H54 (cell line): ENCODE measurements at places on chromosomes 16 and 17.
A peak's percentile ranks its signal among the peaks of the same experiment; 100 is the strongest.

- DNase-seq = no peak
These were observed 4.7 kb downstream of the MLX start for GRCh38 chr17:42571435-42572225.

DNA sequence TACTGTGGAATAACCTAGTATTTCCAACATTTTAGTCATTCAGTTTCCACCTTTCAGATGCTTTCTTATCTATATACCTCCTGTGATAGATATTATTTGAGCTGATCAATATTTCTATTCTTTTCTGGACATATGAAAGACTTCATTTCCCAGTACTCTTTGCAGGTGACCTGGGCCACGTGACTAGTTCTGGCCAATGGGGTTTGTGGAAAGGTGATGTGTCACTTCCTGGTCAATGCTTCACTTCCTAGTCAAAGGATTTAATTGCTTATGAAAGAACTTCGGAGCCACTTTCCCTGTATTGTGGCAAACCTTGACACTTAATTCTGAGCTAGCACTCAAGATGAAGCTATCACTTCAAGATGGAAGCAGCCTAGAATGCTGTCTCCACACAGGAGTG is 248.9 kb upstream of the FOXF1 start:
- peak; percentile 22 for DNase-seq

- DNase-seq = peak; percentile 93
These were observed at the start of gene METRN for GRCh38 chr16:714558-715476. METRN (plus strand) TSS chr16:715118; CDS start chr16:715290, 172 bp downstream.

DNA sequence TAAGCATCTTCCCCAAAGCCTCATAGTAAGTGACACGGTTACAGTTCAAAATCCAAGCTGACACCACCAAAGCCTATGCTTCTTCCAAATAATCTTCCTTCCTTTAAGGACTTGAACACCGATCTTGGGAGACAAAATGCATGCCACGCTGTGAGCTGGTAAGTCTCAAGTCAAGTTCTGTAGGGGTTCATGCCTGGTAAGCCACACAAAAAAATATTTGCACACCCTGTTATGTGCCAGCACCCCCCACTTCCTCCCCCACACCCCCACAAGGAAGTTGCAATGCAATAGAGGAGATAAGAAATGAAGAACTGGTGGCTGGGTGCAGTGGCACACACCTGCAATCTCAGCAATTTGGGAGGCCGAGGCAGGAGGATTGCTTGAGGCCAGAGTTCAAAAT is 5.6 kb downstream of the NOG start:
- DNase-seq = no peak

DNA sequence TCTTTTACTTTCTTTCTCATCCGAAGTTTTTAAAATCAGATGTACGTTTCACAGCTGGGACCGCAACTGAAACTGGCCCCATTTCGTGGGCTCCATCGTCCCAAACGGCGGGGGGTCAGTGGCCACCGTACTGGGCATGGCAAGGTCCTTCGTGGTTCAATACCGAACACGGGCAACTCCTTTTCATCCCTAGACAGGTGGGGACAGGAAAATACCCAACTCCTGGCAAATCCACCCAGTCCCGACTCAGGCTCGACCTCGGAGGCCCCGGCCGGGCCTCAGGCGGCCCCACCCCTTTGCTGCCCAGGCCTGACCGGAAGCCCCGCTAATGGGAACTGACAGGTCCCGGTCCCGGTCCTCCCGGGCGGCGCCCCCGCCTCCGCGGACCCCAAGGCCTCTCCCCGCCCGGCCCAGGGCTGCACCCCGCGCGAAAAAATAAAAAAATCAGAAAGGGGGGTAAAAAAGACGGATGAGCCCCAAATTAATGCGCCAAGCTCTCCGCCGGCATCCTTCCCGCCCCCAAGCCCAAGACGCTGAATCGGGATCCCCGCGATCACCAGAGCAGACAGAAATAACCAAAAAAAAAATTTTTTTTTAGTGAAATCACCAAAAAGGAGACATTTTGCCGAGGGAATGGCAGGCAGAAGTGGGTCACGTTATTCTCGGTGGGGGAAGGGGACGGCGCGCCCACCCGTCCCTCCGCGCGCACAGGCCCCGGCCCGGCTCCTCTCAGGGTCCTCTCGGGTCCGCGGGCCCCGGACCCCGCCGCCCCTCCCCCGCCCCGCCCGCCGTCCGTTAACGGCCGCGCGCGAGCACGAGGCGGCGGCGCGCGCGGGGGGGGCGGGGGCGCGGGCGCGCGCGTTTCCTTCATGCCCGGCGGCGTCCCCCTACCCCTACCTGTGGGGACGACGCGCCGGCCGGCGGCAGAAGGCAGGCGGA is 562 bp downstream of the ZC3H7A start:
- peak; percentile 54 for DNase-seq

- DNase-seq = peak; percentile 80
These were observed 574 bp downstream of the MPP3 start for GRCh38 chr17:43832168-43832975.

DNA sequence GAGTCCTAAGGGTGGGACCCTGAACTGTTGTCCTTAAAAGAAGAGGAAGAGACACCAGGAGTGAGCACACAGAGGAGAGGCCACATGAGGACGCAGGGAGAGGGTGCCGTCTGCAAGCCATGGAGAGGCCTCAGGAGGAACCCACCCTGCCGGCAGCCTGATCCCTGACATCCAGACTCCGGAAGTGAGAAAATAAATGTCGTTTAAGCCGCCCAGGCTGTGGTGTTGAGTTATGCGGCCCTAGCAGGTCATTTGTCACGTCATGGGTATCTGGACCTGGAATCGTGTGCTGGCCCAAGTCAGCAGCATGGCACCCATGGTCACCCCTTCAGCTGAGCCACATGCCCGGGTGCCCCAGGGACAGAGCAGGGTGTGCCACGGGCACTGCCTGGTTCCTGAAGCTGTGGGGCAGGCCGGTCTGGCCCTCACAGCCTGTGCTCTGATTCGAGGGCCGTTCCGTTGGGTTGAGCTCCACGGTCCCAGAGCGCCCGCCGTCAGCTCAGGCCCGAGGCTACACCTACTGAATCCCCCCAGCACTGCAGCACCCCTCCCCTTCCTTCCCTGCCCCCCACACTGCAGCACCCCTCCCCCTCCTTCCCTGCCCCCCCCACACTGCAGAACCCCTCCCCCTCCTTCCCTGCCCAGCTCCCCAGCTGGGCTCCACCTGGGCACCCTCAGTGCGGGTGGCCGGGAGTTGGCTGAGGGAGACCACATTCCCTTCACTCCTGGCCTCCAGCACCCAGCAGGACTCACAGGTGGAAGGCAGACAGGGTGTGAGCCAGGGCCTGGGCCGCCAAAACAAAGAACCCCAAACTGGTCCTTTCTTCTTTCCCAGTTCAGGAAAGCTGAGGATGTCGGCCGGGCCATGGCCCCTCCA is 2.7 kb upstream of the CCDC57 start:
- no peak for DNase-seq

DNA sequence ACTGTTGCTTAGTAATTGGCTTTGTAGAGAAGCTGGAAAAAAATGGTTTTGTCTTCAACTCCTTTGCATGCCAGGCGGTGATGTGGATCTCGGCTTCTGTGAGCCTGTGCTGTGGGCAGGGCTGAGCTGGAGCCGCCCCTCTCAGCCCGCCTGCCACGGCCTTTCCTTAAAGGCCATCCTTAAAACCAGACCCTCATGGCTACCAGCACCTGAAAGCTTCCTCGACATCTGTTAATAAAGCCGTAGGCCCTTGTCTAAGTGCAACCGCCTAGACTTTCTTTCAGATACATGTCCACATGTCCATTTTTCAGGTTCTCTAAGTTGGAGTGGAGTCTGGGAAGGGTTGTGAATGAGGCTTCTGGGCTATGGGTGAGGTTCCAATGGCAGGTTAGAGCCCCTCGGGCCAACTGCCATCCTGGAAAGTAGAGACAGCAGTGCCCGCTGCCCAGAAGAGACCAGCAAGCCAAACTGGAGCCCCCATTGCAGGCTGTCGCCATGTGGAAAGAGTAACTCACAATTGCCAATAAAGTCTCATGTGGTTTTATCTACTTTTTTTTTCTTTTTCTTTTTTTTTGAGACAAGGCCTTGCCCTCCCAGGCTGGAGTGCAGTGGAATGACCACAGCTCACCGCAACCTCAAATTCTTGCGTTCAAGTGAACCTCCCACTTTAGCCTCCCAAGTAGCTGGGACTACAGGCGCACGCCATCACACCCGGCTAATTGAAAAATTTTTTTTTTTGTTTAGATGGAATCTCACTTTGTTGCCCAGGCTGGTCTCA is 6.2 kb upstream of the TMEM235 start:
- no peak for DNase-seq

- no peak for DNase-seq
These were observed 43.4 kb downstream of the BMERB1 start for GRCh38 chr16:15477802-15478201.

DNA sequence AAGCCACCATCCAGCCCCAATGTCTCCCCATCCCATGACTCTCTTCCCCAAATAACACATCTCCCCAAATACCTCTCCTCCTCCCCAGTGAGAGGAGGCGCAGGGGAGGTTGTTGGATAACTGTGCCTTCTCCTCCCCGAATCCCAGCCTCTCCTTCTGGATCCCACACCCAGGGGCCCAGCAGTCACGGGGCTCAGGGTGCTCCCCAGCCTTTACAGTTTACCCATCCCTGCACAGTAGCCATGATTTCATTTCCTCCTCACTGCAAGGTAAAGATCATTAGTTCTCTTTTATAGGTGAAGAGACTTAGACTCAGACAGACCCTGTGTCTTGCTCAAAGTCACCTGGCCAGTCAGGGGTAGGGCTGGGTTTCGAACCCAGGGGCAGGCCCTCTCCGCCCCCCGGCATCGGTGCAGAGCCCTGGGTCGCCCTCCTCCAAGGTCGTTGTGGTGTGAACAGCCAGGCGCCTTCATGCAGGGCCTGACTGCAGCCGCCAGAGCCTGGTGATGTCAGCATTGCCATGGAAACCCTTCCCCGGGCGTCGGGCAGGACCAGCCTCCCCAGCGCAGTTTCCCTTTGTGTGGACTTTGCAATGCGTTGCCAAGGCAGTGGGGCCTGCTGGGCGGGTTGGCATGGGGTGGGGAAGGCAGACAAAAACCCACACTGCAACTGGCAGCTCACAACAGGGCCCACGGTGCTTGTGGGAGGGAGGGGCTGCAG is 53.3 kb upstream of the TOB1 start:
- peak; percentile 99 for DNase-seq

DNA sequence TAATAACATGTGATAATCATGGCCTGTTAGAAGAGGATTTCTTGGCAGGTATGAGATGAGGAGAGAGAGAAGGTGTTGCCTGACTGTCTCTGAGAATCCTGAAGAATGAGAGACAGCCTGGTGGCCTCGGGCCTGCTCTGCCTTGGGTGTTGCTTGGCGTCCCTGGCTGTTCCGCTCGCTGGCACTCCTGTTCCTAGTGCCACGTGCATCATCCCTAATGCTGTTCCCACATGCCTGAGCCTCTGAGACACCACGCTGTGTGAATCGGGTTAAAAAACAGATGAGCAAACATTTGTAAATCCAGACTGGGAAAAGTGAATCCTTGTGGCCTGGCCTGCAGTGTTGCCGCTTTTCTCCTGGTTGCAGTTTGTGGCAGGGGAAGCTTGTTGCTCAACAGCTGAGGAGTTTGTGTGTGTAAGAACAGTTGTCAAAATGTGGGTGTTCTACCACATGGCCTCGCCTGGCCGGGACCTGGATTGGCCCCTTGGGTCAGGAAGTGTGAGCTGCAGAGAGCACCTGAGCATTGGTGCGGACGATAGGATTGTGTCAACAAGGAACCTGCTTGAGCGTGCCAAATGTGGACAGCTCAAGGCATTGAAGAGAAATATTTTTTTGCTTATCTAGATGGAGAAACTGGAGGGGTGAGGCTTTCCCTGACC is 22.0 kb downstream of the UBN1 start:
- no peak for DNase-seq

DNA sequence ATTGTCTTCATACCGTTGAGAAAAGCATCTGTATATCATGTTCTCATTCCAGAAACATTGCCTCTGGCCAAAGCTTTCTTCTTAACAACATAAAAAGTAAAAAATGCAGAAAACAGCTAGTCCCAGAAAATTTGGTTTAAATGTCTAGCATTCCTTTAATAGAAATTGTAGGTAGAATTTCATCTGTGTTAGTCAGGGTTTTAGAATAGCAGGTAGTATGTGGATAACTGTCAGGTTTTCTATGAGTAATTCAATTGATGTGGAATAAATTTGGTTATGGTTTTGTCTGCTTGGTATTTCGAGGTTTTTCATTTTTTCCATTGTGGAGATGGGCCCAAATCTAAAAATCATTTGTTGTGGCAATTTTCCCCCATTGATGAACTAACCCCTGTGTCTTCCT is 616.7 kb downstream of the KCNJ2 start:
- no peak for DNase-seq

GRCh38 chr17:71872843-71873485 is 247.9 kb upstream of the SOX9 start:
- DNase-seq = no peak

DNA sequence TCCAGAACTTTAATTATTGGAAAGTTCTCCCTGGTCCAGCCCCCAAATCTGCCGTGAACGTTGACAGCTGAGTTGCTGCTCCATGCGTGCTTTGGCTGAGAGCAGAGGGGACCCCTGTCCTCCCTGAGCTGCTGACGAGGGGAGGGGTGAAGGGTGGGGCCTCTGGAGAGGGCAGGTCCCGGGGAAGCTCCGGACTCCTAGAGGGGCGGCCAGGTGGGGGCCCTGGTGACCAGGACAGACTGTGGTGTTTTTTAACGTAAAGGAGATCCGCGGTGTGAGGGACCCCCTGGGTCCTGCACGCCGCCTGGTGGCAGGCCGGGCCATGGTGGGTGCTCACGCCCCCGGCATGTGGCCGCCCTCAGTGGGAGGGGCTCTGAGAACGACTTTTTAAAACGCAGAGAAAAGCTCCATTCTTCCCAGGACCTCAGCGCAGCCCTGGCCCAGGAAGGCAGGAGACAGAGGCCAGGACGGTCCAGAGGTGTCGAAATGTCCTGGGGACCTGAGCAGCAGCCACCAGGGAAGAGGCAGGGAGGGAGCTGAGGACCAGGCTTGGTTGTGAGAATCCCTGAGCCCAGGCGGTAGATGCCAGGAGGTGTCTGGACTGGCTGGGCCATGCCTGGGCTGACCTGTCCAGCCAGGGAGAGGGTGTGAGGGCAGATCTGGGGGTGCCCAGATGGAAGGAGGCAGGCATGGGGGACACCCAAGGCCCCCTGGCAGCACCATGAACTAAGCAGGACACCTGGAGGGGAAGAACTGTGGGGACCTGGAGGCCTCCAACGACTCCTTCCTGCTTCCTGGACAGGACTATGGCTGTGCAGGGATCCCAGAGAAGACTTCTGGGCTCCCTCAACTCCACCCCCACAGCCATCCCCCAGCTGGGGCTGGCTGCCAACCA is at the start of gene MC1R:
TSS of gene MC1R (plus strand) at position 410 of the 895 bp plus-strand sequence. CDS start at position 807, 397 bp downstream.
- DNase-seq = no peak
